NCI-H345 (cell line): ENCODE measurements at places on chromosomes 6 and 20.

GRCh38 chr6:106446983-106447382, 86.5 kb downstream of the CRYBG1 start:
- DNase-seq = no peak

- DNase-seq = no peak
These were observed 157.9 kb downstream of the KIF16B start for GRCh38 chr20:16415071-16416053.

GRCh38 chr6:140281236-140281635, 906.8 kb upstream of the CITED2 start:
- DNase-seq = no peak

- no peak for DNase-seq
These were observed 95.4 kb downstream of the RPS12 start for GRCh38 chr6:132909742-132910141.

DNA sequence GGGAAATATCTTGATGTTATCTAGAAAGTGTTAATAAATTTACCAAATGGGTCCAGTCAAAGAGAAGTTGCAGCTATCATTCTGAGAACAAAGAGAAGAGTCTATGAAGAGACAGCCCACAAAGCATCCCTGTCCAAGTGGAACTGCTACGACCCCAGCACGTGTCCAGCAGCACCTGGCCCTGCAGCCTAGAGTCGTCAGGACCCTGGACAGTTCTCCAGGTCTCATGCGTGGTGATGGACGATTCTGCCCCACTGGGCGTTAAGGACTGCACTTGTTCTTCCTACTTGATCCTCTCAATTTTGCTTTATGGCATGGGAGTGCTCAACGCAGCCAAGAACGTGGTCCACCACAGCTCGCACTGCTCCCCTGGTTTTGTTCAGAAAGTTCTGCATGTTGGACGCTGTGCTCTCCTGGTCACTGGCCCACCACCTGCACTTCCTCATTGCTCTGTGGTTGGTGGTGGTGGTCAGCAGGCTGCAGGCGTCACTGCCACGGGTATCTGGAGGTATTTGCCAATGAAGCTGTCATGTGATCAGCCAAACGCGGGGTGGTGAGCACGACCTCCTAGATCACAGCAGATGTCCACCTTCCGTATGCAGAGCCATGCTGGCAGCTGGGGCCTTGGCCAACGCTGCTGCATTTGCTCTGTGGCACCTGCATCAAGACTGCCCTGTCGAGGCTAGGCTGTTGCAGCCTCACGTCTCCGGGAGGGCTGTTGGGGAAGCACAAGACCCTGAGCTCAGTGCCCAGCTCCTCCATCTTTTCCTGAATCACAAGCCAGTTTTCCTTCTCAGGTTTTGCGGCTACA, 356.4 kb downstream of the CDH4 start:
- no peak for DNase-seq

DNA sequence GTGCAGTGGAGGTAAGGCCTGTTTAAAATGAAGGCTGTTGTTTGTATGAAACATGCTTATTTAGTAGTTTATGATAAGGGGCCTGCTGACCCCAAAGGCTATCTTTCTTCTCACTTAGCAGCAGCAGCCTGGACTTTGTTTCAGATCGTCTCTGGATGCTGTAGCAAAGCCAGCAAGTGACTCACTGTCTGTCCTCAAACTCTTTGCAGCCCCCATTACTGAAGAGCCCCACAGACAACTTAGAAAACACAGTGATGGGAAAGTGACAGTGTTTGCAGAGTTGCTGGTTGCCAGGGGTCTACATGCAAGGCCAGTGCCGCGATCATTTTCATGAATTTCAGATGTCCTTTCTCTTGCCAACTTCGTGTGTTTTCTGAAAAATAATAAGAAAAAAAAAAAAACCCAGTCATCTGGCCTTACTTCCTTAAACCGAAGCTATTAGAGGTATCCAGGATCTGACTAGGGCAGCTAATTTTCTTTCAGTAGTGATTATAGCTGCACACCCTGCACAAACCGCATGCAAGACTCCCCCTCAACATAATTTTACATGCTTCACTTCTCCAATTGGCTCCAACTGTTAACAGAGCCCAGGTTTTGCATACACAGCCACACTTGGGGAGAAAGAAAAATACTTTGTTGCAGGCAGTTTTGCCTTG, 11.6 kb upstream of the F13A1 start:
- no peak for DNase-seq

- no peak for DNase-seq
These were observed 47.9 kb upstream of the IL17A start for GRCh38 chr6:52138284-52138683.

DNA sequence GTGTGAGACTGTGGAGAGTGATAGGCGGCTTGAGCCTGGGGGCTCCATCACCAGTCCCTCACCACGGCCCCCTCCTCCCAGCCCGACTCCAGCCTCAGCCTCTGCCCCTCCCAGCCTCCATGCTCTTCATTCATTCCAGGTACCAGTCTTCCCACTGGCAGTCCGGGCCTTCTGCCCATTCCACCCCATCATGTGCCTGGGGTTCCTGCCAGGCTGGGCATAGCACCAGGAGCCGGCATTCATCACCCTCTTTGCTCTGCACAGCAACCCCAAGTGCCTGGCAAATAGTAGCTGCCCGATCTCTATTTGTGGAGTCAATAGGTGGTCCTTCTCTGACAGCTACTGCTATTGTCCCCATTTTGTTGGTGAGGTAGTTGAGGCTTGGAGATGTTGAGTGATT, 39.6 kb upstream of the GTSF1L start:
- DNase-seq = no peak

DNA sequence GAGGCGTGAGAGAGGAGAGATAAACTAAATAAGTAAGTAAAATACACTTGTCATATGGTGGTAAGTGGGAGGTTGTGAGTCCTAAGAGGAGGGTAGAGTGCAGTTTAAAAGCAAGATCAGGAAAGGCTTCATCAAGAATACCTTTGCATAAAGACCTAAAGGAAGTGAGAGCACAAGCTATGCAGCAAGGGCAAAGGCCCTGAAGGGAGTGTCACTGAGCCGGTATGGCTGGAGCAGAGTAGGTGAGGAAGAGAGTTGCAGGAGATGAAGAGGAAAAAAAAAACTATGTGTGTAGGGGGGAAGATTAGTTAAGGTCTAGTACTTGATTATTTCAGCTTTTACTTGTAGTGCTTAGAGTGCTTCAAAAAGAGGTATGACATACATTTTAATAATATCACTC, 11.0 kb downstream of the DNAAF9 start:
- DNase-seq = no peak

- DNase-seq = no peak
These were observed 12.1 kb downstream of the TJAP1 start for GRCh38 chr6:43489277-43490072.

DNA sequence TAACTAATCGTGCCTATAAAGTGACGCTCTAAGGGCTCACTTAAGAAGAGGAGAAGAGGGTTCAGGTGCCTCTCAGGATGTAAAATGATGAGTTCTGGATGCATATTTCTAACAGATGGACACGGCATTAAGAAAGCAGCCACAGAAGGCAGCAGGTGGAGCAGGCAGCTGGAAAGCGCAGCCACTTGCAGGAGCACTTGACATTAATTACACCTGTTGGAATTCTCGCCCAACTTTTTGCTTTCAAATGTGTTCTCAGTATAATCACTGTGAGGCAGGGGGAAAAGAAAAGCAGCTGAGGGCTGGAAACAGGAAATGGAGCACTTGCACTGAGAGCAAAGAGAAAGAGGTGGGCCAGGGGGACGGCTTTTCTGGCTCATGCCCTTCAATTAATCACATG, 164.2 kb downstream of the NKAIN2 start:
- peak; percentile 94 for DNase-seq

- no peak for DNase-seq
These were observed 30.4 kb downstream of the KIZ start for GRCh38 chr20:21156266-21156665.

DNA sequence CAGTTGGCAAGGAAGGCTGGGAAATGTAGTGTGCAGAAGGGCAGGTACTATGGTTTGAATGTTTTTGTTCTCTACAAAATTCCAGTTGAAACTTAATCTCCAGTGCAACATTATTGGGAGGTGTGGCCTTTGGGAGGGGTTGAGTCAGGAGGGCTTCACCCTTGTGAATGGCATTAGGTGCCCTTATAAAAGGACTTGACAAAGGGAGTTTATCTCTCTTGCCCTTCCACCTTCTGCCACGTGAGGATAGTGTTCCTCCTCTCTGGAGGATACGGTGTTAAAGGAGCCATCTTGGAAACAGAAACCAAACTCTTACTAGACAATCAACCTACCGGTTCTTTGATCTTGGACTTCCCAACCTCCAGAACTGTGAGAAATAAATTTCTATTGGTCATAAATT, 82.2 kb upstream of the LRFN2 start:
- DNase-seq = no peak

GRCh38 chr20:48772183-48772976, 55.4 kb downstream of the PREX1 start:
- no peak for DNase-seq

DNA sequence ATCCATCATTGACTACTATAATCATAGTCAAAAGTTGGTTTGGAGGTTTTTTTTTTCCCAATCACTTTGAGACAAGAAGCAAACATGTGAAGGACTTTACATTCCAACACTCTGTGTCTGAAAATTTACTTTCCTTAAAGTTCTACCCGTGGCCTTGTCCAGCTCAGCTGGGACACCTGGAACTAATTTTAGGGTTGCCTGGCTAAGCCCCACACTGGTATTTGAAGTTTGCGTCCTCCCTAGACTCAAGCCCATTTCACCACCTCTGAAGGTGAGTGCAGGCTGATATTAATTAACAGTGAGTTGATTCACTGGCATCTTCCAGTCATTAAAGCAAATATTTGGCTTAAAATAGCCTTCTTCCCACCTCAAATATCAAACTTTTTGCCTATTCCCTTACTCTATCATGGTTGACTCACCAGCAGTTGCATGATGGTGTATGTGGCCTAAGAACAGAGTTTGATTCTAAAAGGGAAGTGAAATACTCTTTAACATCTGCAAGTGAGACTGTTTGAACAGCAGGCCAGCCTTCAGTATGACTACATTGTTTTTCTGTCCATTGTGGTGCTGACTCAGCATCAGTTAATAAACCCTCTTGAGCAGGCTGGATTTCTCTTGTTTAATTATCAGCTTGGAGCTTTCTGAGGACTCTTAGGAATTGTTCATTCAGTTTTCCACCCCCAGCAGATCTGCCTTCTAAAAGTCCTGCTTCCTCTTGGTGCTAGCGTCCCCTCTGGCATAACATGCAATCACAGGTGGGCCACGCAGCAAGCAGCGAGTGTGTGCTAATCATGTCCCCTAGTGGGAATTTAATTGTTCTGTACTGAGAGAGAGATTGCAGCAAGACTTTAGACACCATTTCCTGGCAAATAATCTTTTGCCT, 1.8 kb upstream of the PRDM1 start:
- no peak for DNase-seq
